ENCODE measurements at places on chromosomes 7 and 10. TPM values are rescaled to one million over a fixed set of nuclear protein-coding genes. Genes with fewer than 3 reads are reported as not detected.

The MSS51 gene
- total RNA-seq: 1.8 TPM

The CYTH3 gene
- total RNA-seq: 25.6 TPM

- DNase-seq: no peak
These were observed 59.0 kb downstream of the PRR15 start for GRCh38 chr7:29622335-29623265.

The COL13A1 gene
- total RNA-seq: 0.89 TPM

DNA sequence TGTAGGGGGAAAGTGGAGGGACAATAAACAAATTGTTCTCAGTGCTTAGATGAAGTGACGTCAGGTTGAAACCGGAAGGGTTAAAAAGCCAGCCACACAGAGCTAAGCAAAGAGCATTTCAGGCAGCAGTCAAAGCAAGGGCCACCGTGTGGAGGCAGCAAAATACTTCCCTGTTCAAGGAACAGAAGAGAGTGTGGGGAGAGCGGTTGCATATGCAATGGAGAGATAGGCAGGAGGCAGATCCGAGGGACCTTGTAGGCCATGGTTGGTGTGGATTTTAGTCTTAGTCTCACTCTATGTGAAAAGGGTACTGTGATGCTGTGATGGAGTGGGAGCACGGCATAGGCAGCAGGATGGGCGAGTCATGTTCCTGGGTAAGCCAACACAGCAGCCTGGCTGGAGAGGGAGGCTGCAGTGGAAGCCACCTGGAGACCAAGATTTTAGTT is 3.8 kb upstream of the STN1 start:
- no peak for DNase-seq

GRCh38 chr7:1117321-1117928 is 29.5 kb downstream of the GPER1 start:
- peak; percentile 12 for DNase-seq

DNA sequence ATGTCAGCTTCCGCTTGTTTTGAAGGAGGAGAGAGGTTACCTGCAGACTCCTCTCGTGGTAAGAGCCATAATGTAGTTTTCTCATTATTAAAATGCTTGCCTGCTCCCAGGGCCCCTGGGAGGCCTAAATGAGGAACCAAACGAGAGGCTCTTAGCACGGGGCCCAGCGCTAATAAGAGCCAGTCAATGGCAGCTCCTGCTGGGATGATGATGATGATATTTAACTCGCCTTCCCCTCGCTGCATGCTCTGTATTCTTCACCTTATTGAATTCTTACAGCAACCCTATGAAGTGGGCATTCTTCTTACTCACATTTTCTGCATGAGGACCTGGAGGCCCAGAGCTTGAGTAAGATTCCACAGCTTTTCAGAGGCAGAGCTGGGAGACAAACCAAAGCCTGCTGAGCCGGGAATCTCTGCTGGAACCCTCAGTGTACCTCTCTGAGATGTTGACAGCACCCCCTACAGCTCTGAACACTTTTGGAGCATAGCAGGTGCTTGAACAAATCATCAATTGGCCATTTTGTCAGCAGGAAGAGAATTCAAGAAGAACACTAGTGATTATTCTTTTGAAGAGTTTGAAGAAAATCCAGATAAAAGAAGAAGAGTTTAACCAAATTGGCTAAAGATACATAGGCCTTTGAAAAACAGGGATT is 93.1 kb upstream of the HABP2 start:
- DNase-seq: no peak

The LDB3 gene
- total RNA-seq: 1,375 TPM

The SAMD9L gene
- total RNA-seq: 3.7 TPM

- no peak for DNase-seq
These were observed 633.4 kb upstream of the LRRTM3 start for GRCh38 chr10:66292456-66292855.

DNA sequence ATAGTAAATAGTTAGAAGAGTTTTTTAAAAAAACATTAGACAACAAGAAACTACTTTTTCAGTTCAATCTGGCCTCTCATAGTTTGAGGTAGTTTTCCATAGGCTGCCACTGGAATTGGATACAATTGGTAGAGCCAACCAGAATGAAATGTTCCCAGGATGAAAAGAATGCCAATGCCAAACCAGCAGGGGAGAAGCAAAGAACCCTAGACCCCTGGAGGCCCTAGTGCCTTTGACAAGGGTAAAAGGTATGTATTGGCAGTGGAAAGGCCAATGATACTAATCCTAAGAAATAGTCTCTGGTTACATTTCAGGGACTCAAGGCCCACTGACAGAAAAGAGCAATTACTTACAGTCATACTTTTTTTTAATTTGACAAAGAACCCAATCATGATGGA is 77.4 kb upstream of the SEM1 start:
- DNase-seq: no peak

The OR2A5 gene
- not detected for total RNA-seq

DNA sequence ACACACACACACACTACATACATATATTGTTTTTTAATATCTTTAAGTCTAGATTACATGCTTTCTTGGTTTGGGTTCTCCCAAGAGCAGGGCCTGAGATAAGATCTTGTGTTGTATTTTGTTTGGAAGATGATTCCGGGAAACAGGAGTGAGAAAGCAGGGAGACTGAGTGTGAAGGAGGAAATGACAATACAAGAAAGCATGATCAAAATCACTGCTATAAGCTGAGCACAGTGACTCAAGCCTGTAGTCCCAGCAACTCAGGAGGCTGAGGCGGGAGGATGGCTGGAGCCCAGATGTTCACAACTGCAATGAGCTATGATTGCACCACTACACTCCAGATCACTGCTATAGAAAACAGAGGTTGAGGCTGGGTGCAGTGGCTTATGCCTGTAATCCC is 267.6 kb downstream of the SKIDA1 start:
- DNase-seq: no peak
